CD4-positive, alpha-beta T cell treated with Interleukin-1 beta for 1 hour (primary cell): ENCODE measurements at places on chromosomes 3 and 15.
A peak's percentile ranks its signal among the peaks of the same experiment; 100 is the strongest.

DNA sequence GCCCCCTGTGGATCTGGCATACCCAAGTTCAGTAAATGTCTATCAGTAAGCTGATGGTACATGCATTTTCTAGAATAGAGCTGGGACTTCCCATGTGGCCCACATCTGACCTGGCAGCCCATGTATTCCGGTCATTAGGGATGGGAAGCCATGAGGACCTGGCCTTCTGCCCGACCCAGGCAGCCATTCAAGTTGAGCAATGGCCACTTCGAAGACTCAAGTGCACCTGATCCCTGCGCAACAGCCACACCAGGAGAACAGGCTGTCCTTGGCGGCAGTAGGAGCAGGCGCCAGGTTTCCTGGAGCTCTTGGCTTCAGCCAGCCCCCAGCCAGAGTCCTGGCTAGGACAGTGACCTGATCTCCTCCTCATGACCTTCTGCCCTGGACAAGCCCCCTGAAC is 14.6 kb downstream of the HEMK1 start:
- DNase-seq = no peak

DNA sequence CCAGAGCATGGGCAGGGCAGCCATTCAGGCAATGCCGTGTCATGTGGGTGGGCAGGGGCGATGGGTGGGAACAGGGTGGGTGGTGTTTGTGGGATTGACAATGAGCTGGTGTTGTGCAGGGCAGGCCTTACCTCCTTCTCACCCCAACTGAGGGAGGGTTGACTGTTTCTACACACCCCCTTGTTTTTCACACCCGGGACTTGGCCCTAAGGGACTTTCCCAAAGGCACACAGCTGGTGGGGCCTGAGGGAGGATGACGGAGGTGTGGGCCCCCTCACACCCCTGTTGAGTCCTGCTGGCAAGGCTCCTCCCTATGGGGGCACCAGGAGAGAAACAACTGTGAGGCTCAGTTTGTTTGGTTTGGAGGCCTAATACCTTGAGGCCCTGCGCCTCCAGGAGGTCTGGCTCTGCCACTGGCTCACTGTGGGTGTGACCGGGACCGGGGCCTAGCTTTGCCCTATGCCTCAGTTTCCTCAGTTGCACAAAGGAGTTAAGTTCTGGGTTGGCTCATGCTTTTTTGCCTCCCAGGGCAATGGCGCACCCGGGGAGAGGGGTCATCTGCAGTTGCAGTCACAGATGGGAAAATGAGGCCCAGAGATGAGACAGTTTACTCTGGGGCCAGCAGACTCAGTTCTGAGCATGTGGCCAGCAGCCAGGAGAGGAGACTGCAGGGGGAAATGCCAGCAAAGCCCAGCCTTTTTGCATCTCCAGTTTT is 5.1 kb upstream of the DNAH1 start:
- DNase-seq = peak; percentile 72

DNA sequence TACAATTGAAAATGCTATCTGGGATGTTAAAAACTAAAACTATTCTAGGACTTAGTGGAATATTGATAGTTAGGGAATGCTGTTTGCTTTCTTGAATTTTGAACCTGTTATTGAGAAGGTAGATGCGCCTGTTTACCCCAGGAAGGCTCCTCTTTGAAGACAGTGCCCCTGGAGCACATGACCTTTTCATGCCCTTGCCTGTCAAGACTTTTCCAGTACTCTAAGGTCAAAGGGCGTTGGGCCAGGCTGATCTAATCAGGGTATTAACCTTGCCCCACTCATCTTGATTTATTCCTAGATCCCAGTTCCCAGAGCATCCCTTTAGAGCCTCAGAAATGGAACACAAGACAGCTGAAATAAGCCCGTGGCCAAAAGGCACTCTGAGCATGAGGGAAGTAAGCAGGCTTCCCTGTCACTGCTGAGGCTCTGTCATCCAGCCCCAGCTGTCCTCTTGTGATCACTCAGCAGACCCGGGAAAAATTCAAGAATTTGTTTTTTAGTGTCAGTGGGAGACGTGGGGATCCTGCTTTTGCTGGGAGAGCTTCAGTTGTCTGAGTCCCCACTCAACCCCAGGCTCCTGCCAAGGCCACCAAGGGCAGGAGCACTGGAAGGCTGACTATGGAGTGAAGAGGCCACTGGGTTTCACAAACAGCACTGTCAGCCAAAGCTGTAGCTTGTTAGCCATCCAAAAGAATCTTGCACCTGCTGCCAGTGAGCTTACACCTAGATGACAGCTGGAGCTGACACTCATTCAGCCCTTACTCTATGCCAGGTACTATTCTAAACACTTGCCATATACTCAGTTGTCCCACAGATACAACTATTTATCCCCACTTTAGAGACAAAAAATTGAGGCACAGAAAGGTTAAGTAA is 169.0 kb downstream of the PGPEP1L start:
- DNase-seq = no peak

DNA sequence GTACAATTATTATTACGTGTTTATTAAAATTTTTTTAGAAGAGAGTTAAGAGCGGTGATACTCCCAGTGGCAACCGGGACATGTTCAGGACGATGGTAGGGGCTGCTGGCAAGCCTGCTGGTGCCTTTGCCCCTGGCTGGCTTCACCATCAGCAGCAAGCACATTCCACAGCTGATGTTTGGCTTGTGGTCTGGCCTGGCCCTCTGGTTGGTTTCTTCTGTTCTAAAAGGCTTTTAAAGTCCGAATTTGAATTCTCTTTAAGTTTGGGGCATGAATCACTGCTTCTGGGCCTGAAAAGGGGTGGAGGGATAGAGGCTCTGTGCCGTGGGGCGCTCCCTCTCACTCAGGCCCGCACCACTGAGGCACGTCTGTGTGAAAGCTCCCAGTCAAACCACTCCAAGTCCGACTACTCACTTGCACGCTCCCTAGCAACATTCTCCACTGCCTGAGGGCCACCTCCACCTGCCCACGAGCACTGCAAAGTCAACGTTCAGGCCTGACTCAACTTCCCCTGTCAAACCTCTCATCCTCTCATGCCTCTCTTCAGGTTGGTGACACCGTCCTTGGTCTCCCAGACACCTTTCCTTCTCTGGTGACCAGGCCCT is 10.1 kb downstream of the ITGA11 start:
- DNase-seq = no peak

DNA sequence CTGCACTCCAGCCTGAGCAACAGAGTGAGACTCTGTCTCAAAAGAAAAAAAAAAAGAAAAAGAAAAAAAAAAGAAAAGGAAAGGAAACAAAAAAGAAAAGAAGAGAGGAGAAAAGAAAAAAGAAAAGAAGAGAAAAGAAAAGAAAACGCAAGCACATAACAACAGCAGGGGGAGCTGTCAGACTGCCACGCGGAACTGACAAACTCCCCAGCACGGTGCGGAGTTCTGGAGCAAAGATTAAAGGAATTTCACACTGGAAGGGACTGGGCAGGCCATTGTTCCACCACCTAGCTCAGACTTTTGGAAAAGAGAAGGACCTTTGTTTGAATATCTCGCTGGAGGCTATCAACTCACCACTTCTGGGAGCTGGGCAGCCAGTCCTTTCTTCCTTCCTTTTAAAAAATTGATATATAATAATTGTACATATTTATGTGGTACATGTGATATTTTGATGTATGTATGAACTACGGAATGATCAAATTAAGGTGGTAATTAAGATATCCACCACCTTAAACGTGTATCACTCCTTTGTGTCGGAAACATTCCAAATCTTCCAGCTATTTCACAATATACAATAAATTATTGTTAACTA is 40.5 kb downstream of the DPPA2 start:
- no peak for DNase-seq

DNA sequence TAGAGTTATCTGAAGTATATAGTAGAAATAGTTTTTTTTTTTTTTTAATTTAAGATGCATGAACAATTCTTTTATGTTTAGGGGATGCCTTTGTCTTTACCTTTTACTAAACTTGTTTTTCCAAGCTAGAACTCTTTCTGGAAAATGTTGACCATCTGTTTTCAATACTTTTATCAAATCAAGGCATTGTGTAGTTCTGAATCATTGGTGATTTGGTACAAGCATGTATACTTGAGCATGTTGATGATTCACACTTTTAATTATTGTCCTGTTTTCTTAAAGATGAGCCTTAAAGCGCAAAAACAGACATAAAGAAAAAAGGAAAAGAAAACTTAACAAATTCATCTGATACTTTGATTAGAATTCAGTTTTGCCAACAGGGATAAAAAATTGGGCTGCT is 28.3 kb downstream of the PDCD6IP start:
- DNase-seq = no peak

GRCh38 chr15:68818769-68819494 is 1.8 kb downstream of the ANP32A start:
- peak; percentile 66 for DNase-seq

GRCh38 chr15:73881579-73882320 is 8.4 kb downstream of the TBC1D21 start:
- no peak for DNase-seq
